ENCODE measurements at places on chromosomes 12 and 14.

DNA sequence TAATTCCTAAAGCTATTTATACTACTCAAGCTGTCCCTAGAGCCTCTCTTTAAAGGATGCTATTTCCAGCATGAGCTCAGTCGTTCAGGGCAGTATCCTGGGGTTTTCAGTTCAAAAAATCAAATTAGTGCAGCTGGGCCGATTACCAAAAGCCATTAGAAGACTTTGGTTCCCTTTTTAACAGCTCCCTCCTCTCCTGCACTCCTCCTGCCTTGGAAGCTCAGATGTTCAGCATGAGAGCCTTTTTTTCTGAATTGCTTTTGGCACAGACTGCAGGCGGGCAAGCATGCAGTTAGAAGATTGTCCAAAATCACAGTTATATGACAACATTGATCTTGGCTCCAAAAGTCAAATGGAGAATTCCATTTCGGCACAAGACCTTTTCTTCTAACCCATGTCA is 179.6 kb downstream of the SLC35F4 start:
- DNase-seq = no peak

- peak; percentile 95 for DNase-seq
Observed at GRCh38 chr12:100141666-100141997, 1.0 kb downstream of the BLTP3B start.

- DNase-seq = no peak
Observed at GRCh38 chr14:64544607-64545312, 4.2 kb downstream of the HSPA2 start.

- DNase-seq = no peak
Observed at GRCh38 chr12:76449016-76449415, 100.8 kb upstream of the BBS10 start.

DNA sequence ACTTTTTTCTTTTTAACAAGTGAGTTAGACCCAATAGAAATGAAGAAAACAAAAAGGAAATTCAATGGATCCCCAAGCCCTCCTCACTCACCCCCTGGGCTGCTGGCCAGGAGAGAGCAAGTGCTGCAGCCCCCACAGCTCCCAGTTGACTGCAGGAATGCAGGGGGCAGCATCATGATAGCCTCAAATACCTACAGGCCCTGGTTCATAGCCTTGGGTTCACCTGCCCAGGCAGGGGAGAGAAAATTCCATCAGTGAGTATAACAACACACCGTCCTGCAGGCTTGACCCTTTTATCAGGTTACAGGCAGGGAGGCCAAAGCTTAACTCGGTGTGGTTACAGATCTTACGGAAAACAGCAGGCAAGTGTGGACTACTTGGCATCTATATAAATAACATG is 76.3 kb downstream of the PHLDA1 start:
- no peak for DNase-seq

DNA sequence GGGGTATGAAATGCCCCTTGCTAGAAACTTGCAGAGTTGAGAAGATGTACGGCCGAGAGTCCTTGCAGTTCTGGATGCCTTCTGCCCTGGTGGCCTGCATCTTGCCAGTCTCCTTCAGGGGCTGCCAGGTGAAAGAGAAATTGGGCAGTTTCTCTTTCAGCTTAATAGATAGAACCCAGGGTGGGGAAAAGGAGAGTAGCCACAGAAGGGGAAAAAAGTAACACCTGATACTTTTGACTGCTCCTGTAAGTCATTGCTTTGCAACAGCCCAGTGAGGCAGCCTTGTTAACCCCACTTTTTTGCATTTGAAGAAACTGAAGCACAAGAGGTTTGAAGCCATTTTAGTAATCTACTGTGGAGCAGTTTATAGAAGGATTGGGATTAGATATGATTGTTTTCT is 27.6 kb downstream of the TDP1 start:
- no peak for DNase-seq

DNA sequence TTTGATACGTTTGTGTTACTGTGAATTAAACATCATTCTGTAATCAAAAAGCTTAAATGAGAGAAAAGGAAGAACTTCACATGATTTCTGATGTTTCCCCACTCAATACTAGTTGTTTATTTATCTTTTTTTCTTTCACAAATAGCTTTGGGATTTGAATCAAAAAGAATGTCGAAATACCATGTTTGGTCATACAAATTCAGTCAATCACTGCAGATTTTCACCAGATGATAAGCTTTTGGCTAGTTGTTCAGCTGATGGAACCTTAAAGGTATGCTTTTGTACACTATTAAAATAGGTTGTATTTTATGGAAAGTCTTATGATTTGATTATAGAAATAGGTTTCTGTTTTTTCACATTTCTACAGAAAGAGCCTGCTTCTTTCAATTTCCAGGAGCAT is 41.5 kb downstream of the APAF1 start:
- peak; percentile 22 for DNase-seq

- DNase-seq = no peak
Observed at GRCh38 chr12:131909081-131909751, 14.8 kb downstream of the ULK1 start.

GRCh38 chr12:110742096-110742717 is 484 bp downstream of the PPP1CC start:
- DNase-seq = no peak

DNA sequence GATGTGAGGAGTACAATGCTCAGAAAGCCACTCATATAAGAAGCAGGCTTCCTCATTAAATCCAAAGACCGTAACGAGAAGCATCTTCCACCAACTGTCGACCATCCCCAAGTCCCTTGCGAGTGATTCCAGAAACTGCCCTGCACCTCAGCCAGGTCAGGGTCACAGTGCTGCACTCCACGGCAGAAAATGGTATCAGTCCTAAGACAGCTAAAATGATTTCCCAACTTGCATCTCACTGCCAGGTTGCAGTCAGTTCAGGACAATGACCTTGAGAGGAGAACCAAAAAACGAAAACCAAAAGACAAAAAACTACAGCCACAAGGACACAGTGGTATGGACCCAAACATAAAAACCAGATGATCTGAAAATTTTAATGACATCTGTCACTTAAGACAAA is 20.6 kb downstream of the SBNO1 start:
- no peak for DNase-seq

DNA sequence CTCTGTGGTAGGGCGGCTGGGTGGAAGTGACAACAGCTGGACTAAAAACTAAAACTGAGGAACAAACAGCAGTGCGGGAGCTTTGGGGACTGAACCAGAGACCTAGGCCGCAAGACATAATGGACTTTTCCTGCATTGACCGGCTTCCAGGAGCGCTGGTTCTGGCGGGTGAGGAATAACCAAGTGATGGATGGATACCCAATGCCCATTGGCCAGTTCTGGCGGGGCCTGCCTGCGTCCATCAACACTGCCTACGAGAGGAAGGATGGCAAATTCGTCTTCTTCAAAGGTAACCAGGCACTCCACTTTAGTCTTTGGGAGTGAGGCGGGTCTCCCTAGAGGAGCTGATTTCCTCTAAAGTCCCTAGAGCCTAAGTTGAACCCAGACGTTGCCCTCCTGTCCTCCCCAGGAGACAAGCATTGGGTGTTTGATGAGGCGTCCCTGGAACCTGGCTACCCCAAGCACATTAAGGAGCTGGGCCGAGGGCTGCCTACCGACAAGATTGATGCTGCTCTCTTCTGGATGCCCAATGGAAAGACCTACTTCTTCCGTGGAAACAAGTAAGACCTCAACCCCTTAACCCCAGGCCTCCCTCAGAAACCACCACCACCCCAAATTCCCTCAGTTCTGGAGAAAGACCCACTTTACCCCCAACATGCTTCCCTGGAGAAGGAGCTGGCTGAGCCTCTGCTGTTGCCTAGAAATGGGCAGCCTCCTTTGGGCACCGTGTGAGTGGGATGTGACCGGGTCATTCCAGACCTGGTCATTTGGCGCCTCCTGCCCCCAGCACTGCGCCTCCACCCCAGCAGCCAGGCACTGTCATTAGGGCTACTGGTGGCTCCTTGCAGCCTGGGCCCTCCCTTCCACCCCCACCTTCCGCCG is 8.1 kb downstream of the MMP14 start:
- DNase-seq = peak; percentile 14

GRCh38 chr12:58930770-58931324 is 10.5 kb upstream of the LRIG3 start:
- no peak for DNase-seq

DNA sequence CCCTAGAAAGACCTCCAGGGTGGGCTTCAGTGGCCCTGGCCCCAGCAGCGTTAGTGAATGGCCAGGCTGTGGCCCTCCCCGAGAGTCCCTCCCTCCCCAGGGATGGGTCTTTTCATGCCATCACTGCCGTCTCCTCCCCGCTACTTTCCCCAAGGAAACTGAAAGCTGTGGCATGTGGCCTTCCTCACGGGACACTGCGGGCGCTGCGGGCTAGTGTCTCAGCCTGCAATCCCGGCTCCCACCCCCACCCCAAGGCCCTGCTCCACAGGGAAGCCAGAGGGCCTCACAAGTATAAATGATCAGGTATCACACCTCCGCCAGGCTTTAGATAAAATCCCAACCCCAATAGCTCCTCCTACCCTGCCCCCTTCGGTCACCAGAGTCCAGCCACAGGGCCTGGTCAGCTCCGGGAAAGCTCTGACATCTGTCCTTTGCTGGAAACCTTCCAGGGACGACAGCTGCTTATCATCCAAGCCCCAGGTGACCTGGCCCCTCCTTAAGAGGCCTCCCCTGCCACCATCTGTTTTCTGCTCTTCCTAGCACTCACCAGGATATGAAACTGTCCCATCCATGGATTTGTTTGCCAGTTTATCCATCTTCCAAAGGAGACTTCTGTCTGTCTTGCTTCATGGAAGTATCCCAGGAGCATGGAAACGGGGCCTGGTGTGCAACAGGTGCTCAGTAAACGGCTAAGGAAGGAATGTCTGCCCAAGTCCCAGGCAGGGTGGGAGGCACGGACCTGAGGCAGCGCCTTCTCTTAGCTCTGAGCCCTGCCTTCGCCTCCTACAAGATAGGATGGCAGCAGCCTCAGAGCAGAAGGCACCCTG is 31.6 kb downstream of the CCDC85C start:
- no peak for DNase-seq

GRCh38 chr14:103103461-103104388 is 9.2 kb downstream of the EXOC3L4 start:
- DNase-seq = peak; percentile 40

GRCh38 chr14:43369710-43370564 is 1137.1 kb downstream of the FSCB start:
- DNase-seq = no peak

- no peak for DNase-seq
Observed at GRCh38 chr12:114186241-114187002, 219.5 kb downstream of the TBX5 start.

GRCh38 chr12:104746467-104747088 is 211.5 kb downstream of the SLC41A2 start:
- no peak for DNase-seq

GRCh38 chr12:27345376-27345775 is 12.7 kb downstream of the BMAL2 start:
- DNase-seq = no peak

DNA sequence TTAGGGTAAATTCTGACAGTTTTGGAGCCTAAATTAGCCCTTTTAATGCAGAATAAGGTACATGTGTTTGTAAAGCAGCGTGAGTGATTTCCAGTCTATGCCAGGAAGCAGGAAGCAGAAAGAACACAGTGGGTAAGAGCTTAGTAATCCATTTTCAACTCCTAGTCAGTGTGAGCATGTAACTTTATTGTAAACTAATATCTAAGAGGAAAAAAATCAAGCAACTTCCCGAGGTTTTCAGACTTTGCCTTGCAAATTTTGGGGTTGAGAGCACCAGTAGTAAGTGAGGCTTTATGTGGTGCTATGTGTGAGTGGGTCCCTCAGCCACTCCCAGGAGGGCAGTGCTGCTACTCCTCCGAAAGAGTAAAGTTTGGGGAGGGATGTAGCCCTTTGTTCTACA is 2.9 kb downstream of the CIPC start:
- peak; percentile 21 for DNase-seq

GRCh38 chr12:76898442-76898841 is 19.6 kb upstream of the CSRP2 start:
- no peak for DNase-seq

GRCh38 chr12:85951823-85952222 is 77.7 kb downstream of the NTS start:
- DNase-seq = peak; percentile 15

- no peak for DNase-seq
Observed at GRCh38 chr12:24772813-24773212, 176.1 kb downstream of the BCAT1 start.

GRCh38 chr14:98926146-98926545 is 345.9 kb downstream of the BCL11B start:
- DNase-seq = no peak

GRCh38 chr14:93764211-93764659 is 24.1 kb downstream of the PRIMA1 start:
- peak; percentile 74 for DNase-seq

DNA sequence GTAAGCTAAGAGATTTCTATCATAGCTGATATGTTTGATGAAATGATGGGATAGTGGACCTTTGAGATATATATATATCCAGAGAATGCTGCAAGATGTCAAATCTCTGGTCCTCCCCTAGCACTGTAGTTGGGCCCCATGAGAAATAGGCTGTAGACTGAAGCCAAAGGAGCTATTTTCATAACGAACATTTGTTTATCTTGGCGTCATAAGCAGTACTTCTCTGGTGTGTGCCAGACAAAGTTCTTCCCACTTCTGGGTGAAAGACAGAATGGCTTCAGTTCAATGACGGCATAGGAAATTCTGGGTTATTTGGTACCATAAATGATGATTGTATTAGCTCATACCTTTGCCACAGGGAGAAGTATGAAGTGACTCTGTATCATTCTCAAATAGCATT is 534.3 kb downstream of the SOX5 start:
- DNase-seq = no peak

- DNase-seq = no peak
Observed at GRCh38 chr14:60616461-60616959, 32.8 kb downstream of the SIX1 start.
